ENCODE measurements at places on chromosomes 1 and 21.

GRCh38 chr1:151989211-151989862, 4.3 kb downstream of the S100A10 start:
- DNase-seq = peak; percentile 53

- no peak for DNase-seq
Measured at GRCh38 chr1:86487811-86488141, 19.0 kb downstream of the CLCA1 start.

GRCh38 chr1:180033390-180033789, 78.8 kb downstream of the CEP350 start:
- no peak for DNase-seq

- no peak for DNase-seq
Measured at GRCh38 chr1:49104575-49104974, 327.9 kb upstream of the BEND5 start.

- no peak for DNase-seq
Measured at GRCh38 chr1:31354283-31354682, 18.6 kb downstream of the FABP3 start.

DNA sequence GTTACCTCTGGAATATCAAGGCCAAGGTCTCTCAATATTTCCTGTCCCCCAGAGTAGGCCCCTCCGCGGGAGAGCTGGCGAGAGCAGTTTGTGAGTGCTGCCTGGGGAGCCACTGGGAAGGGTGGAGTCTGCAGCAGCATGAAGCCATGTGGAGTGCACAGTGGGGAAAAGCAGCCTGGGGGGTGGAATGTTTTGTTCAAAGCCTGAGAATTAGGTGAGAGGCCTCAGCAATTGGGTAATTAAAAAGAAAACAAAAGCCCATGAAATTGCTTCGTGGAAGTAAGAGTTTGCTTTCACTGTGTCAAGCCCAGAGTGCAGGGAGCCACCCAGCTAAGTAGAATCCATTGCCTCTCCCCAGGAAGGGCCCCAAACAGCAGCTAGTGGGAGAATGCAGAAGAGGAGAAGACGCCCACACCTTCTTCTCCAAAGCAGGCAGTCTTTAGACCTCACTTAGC, 30.2 kb upstream of the DISC1 start:
- DNase-seq = no peak

DNA sequence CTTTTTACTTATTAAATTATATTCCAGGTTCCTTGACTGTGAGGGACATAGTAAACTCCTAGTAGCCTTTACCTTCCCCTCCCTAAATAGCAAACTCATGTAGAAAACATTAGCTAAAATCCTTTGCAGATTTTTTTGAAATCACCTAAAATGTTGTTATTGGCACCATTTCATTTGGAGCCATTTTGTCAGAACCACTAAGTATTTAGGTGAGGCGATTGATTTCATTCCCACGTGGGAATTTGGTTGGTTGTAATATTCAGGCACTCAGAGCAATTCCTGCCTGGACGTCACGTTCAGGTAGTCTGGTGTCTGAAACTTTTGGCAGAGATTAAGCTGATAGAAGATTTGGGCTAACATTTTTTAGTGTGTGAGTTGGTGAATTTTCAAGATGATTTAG, 84.3 kb downstream of the CAMTA1 start:
- no peak for DNase-seq

DNA sequence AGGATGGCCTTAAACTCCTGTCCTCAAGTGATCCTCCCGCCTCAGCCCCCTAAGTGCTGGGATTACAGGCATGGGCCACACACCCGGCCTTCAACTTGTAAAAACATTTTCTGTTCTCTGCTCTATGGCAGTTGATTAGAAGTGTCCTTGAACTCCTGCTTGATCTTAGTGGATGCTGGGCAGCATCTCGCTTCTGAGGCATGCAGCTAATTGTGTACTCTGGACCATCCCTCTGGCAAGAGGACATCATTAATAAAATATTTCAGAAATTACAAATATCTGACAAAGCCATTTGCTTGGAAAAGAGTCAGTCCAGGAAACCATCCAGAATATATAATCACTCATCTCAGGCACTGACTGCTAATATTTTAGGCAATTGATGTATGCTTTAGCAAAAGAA, 8.1 kb downstream of the NGF start:
- no peak for DNase-seq

- no peak for DNase-seq
Measured at GRCh38 chr1:226821719-226822085, 48.7 kb upstream of the PSEN2 start.

DNA sequence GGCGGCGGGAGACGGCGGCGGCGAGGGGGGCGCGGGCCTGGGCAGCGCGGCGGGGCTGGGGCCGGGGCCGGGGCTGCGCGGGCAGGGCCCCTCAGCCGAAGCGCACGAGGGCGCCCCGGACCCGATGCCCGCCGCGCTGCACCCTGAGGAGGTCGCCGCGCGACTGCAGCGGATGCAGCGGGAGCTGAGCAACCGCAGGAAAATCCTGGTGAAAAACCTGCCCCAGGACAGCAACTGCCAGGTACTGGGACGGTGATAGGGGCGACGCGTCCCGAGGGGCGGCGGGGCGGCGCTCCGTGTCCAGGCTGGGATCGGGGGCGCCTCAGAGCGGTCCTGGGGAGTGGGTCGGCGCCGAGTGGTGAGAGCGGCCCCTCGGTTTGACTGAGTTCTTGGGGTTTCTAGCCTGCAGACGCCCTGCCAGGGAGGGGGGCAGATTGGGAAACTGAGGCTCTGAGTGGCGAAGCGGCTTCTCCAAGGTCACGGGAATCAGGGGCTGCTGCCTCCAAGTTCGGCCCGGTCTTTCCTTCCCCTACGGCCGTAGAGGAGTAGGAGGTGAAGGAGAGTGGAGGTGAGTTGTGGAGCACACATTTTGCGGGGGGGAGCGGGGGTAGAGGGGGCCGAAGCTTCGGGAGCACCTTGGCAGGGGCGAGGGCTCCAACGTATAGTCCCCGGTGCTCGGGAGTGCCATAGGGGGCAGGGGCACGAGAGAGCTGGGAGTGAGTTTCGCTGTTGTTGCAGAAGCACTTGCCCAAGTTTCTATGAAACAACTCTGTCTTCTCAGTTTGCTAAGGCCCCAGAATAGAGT, 508 bp downstream of the RAVER2 start:
- peak; percentile 14 for DNase-seq

DNA sequence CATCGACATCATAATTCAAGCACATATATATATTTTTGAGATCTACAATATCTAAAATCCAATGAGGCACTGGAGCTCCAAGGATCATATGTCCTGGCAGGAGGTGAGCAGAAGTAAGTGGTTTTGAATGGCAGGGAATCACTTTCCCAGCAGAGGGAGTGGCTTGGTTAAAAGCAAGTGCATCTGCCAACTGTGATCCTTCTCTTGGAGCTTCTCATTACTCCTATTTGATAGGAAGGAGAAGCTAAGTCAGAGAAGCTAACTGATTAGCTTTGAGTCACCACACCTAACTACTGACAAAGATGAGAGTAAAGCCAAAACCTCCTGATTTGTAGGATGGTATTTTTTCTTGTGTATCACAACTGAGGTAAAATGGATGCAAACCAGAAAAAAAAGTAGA, 55.0 kb downstream of the ALG14 start:
- no peak for DNase-seq

- DNase-seq = no peak
Measured at GRCh38 chr1:42949312-42950115, 9.2 kb downstream of the SLC2A1 start.

DNA sequence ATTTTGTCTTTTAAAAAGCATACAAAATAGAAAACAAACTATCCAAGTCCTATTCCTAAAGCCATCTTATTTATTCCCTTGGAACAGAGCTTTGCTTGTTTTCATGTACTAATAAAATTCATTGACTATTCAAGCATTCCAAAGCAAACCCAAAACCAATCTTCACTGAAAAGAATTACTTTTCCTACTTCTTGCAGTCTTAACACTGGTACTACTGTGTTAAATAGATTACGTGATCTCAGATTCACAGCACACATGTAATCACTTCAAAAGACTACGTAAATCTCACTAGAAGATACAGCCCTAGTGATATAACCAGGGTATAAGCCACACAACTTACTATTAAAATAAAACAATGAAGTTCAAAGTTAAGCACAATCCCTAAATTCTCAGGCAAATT, 39.0 kb downstream of the ZZZ3 start:
- no peak for DNase-seq

DNA sequence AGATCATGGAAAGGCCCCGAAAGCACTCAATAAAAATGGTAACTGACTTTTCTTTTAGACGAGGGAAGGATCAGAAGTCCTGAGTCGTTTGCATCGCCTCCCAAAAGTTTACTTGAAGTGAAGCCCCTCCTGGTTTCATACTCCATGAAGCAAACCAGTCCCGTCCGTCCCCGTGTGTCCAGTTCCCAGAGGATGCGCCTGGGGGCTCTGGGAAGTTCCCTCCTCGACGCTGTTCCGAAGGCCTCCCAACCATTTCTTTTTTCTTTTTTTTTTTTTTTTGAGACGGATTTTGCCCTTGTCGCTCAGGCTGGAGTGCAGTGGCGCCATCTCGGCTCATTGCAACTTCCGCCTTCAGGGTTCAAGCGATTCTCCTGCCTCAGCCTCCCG, 661 bp upstream of the OSCP1 start:
- DNase-seq = no peak

- no peak for DNase-seq
Measured at GRCh38 chr1:6270401-6270800, 9.5 kb upstream of the GPR153 start.

GRCh38 chr21:33569991-33570390, 18.5 kb downstream of the DONSON start:
- DNase-seq = no peak

GRCh38 chr1:230145505-230145899, 78.5 kb downstream of the GALNT2 start:
- DNase-seq = no peak
